ENCODE measurements at places on chromosomes 6 and 20. TPM values are rescaled to one million over a fixed set of nuclear protein-coding genes. Genes with fewer than 3 reads are reported as not detected.

The MAPK13 gene
- 26.5 TPM for total RNA-seq

The E2F3 gene
- 3.4 TPM for total RNA-seq

The XKR7 gene
- under 0.01 TPM for total RNA-seq

The CAGE1 gene
- total RNA-seq = under 0.01 TPM

The SNRPB2 gene
- 47.1 TPM for total RNA-seq

The APOBEC2 gene
- not detected for total RNA-seq

The TPMT gene
- 22.6 TPM for total RNA-seq

The ID4 gene
- total RNA-seq = 27.0 TPM

The ANGPT4 gene
- total RNA-seq = under 0.01 TPM

The LIME1 gene
- 3.3 TPM for total RNA-seq

The CRIP3 gene
- total RNA-seq = not detected

The CST3 gene
- total RNA-seq = 271 TPM

The BMP7 gene
- total RNA-seq = not detected

The PROCR gene
- 244 TPM for total RNA-seq

The RCAN2 gene
- total RNA-seq = 0.85 TPM

The FAM209B gene
- total RNA-seq = not detected

The SLC22A3 gene
- 2.3 TPM for total RNA-seq

The ENPP1 gene
- total RNA-seq = 26.8 TPM

The GRM1 gene
- total RNA-seq = under 0.01 TPM

The ELOVL2 gene
- 0.38 TPM for total RNA-seq

The MYLIP gene
- total RNA-seq = 13.6 TPM

The ARHGAP40 gene
- not detected for total RNA-seq

The PRND gene
- not detected for total RNA-seq

The RARS2 gene
- 53.8 TPM for total RNA-seq

The BEND3 gene
- total RNA-seq = 2.5 TPM

The CENPB gene
- total RNA-seq = 179 TPM

The HFE gene
- 13.0 TPM for total RNA-seq

The TRIM10 gene
- total RNA-seq = under 0.01 TPM

The EEF1A2 gene
- 0.38 TPM for total RNA-seq

The WFDC12 gene
- total RNA-seq = 0.28 TPM

The DNAAF9 gene
- 11.6 TPM for total RNA-seq

The FAM162B gene
- total RNA-seq = 19.9 TPM

The PGM3 gene
- total RNA-seq = 158 TPM

The TCF21 gene
- 8.2 TPM for total RNA-seq

The CASS4 gene
- 0.28 TPM for total RNA-seq

The HCK gene
- total RNA-seq = not detected

The PTK6 gene
- total RNA-seq = not detected

The HINT3 gene
- 18.0 TPM for total RNA-seq

The LRRN4 gene
- total RNA-seq = 0.28 TPM

The MEI4 gene
- total RNA-seq = not detected

The DDX39B gene
- 156 TPM for total RNA-seq

The ALDH8A1 gene
- total RNA-seq = 0.85 TPM

The AMD1 gene
- total RNA-seq = 30.7 TPM

The LTA gene
- total RNA-seq = not detected

The ATF6B gene
- 6.7 TPM for total RNA-seq

The ENPP4 gene
- 0.77 TPM for total RNA-seq

The TNXB gene
- total RNA-seq = 10.4 TPM

The SLC22A7 gene
- total RNA-seq = not detected

The DYNLT2 gene
- 0.58 TPM for total RNA-seq

The CAP2 gene
- total RNA-seq = 17.8 TPM

The SNPH gene
- 13.6 TPM for total RNA-seq

The IYD gene
- not detected for total RNA-seq

Data from regular cardiac myocyte (primary cell).